ENCODE measurements at places on chromosomes 2 and 18.
A peak's percentile ranks its signal among the peaks of the same experiment; 100 is the strongest.

- no peak for DNase-seq
Measured at GRCh38 chr2:7419814-7420311, 502.7 kb downstream of the RNF144A start.

GRCh38 chr2:237074211-237074993, 11.3 kb upstream of the COPS8 start:
- no peak for DNase-seq

GRCh38 chr18:7937268-7937667, 370.2 kb downstream of the PTPRM start:
- no peak for DNase-seq

DNA sequence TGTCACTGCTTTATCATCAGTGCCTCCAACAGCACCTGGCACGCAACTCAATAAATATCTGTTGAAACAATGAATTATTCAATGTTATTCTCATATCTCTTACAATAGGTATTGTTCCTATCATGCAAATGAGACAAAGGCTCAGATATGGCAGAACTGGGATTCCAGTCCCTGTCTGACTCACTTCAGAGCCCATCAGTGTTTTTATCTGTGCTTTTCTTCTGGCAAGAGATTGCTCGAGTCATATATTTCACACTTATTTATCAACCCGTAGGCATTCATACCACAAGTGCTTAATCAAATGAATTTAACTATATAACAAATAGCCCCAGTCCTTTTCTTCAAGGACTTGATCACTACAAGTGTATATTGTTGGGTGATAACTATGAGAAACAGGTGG, 76.4 kb upstream of the TSPYL6 start:
- peak; percentile 72 for DNase-seq

GRCh38 chr2:63064197-63064596, 13.6 kb downstream of the OTX1 start:
- no peak for DNase-seq

DNA sequence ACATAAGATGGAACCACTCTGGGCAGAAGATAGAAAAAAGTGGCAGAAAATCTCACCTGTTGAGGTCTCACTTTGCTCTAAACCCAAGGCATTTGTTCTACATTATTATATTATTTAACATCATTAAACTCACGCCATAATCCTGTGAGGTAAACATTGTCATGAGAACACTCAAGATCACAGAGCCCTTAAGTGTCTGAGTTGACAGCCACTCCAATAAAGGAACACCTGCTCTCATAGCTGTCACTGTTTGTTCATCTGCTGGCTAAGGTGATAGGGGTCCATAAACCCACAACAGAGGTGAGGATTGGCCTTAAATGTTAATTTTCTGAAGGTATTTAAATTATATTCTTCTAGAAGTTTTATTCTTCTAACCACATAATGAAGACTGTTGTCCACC, 439.7 kb downstream of the RIT2 start:
- no peak for DNase-seq

- no peak for DNase-seq
Measured at GRCh38 chr2:205796805-205797313, 114.6 kb downstream of the NRP2 start.

DNA sequence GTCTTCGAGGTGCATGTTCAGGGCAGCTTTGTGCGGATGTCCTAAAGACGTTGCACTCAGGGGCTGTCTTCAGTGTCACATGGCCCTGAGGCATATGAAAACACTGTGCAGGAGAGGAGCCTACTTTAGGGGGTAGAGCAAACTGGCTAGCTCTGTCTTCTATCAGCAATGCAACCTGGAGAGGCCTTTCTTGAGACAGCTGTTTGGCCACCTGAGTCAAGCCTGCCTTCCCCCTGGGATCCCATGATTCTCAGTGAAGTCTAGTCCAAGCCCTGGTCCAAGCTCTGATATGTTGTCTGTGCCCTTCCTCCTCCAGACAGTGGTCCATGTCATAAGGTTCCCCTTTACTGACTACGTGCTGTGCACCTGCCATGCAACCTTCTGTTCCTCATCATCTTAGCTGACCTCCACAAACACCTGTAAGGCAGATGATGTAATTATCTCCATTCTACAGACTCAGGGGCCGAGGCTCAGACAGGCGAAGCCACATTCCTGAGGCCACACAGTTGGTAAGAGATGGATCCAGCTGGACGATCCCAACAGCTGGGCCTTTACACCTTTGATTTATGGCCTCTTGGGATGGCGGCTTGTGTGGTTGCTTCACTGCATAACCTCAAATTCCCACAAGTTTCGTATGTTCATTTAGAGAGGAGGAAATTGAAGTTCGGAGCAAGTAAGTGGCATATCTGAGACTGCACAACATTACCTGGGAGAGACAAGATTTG, 109.9 kb downstream of the COPS8 start:
- DNase-seq = no peak

- DNase-seq = no peak
Measured at GRCh38 chr18:34562252-34562870, 147.7 kb upstream of the DTNA start.

DNA sequence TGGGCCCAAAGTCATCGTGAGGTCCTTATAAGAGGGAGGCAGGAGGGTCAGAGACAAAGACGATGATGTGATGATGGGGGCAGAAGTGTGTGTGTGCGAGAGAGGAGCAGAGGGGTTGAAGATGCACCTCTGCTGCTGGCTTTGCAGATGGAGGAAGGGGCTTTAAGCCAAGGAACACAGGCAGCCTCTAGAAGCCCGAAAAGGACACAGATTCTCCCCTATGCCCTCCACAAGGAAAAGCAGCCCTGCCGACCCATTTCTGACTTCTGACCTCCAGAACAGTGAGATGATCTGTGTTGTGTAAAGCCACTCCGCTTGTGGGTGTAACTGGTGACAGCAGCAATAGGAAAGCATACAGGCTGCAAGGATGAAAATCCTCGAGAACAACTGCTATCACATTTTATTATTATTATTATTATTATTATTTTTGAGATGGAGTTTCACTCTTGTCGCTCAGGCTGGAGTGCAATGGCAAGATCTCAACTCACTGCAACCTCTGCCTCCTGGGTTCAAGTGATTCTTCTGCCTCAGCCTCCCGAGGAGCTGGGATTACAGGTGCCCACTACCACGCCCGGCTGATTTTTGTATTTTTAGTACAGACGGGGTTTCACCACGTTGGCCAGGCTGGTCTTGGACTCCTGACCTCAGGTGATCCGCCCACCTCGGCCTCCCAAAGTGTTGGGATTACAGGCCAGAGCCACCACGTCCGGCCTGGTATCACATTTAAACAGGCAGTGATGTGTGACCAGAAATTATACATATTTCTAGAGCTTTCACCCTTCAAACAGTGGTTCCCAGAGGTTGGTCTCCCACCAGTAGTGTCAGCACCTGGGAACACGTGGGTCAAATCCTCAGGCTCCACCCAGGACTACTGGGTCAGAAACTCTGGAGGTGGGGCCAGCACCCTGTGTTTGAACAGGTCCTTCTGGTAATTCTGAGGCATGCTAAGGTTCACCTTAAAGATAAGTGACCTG, 170.5 kb downstream of the TGIF1 start:
- no peak for DNase-seq

DNA sequence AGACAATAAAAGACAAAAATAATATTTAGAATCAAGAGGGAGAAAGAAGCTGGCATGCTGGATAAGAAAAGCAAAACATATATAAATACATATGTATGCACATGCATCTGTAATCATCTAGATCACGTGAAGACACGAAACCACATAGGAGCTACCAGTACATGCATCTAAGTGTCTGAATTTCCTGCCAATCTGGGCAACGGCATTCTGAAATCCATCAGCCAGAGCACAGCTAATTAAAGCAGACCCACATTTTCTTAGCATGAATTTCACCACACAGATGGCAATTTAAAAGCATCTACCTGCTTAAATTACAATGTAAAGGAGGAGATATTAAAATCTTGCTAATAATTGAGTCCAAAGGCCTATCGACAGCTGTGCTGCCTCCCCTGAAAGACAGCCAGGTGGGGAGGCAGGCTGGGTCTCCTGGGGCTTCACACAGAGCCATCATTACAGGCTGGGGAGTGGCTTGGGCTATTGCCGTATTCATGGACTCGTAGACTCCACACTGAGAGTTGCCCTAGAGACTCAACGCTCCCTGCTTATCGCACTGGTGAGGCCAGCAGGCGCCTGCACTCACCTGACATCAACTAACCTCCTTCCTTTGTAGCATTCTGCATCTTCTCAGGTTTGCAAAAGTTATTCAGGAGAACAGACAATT, 272.5 kb upstream of the PXDN start:
- DNase-seq = no peak

DNA sequence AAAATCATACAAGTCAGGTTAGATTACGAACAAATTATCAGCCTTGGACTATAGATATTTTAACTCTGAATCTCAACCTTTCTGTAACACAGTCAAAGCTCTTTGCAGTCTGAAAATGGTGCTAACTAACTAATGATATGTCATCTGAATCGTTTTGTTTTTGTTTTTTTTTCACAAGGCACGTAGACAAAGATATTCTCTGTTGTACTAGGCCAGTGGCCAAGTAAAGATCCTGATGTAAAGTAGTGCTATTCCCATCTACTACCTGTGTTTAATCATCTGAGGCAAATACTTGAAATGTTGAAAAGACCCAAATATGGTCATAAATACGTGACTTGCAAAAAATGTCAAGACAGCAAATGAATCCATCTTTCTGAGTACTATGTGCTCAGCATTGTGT, 65.7 kb downstream of the REL start:
- no peak for DNase-seq

- DNase-seq = no peak
Measured at GRCh38 chr2:22557406-22557805, 827.6 kb upstream of the KLHL29 start.

- DNase-seq = no peak
Measured at GRCh38 chr2:78992807-78993517, 32.5 kb upstream of the REG3G start.

GRCh38 chr18:63187791-63188460, 131.6 kb downstream of the BCL2 start:
- no peak for DNase-seq

DNA sequence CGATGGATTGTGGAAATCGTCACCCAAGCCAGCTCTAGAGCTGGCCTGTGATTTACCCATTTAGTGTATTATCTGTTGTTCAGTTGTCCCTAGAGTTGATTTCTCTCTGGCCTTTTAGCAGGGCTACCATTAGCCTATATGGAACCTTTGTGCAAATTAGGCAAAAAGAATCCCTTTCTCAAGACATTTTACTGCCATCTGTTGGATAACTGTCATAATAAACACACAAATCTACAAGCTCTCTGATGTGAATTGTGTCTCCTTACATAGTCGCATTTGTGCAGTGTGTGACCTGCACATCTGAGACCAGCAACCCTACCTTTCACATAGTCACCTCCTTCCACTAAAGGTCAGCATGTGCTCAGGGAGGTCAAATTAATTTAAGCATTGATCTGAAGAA, 34.0 kb downstream of the LOXHD1 start:
- DNase-seq = peak; percentile 4

GRCh38 chr2:84472856-84473565, 13.9 kb upstream of the SUCLG1 start:
- no peak for DNase-seq

GRCh38 chr2:8190279-8190678, 491.6 kb upstream of the ID2 start:
- DNase-seq = no peak

GRCh38 chr2:164046040-164046439, 310.2 kb upstream of the FIGN start:
- DNase-seq = no peak

DNA sequence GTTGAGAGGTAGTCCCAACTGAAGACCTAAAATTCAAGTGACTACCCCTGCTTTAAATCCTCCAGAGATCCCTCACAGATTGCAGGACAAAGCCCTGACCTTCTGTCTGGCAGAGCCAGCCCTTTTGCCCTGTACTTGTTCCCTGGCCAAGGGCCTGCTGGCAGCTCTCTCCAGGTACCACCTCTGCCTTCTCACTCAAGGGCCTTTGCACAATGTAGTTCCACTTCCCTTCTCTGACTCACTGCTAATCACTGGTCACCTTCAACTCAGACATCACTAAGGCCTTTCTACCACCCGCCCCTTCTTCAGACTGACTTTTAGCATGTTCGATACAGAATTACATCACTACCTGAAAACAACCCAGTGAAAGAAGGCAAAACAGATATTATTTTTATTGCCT, 411.0 kb downstream of the TMEM182 start:
- no peak for DNase-seq

GRCh38 chr18:76967721-76968472, 145.5 kb downstream of the ZNF236 start:
- DNase-seq = no peak

GRCh38 chr2:137183206-137183898, 418.0 kb downstream of the THSD7B start:
- no peak for DNase-seq

DNA sequence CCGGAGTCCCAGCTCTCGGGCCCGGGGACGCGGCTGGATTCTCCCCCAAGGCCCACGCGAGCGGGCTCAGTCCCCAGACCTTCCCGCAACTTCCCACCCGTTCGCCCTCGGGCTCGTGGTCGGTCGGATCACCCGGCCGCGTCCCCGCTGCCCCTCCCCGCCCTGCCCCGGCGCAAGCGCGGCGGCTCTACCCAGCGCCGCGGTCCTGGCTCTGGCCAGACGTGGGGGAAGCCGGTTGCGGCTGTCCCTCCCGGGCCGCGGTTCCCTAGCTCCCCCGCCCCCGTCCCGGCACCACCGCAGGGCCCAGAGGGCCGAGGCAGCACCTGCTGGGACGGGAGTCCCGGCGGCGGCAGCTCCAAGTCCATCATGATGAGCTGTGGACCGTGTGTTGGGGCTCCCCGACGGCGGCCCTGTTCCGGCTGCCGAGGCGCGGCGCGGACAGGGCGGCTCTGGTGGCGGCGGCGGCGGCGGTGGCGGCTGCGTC, 276 bp downstream of the NFE2L2 start:
- DNase-seq = peak; percentile 40

GRCh38 chr18:36191286-36191685, 4.0 kb downstream of the MOCOS start:
- DNase-seq = no peak

DNA sequence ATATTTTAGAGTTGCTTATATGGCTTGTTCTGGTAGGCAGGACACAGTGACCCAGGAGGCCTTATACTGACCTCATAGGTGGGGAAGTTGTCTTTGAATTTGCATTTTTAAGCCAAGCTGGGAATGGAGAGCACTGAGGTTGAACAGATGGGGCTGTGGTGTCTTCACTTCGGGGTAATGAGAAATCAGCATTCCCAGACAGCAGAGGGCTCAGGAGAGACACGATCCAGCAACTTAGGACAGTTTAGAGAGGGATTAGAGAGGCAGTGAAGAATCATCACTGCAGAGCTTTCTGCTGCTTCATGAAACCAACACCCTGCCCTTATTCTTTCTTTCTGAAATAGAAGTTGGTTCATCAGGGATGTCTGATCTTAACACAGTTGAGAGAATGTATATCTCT, 202.4 kb downstream of the TDRD15 start:
- no peak for DNase-seq

- DNase-seq = no peak
Measured at GRCh38 chr2:197090742-197091367, 164.3 kb upstream of the PGAP1 start.

GRCh38 chr2:174787487-174788205, 23.4 kb upstream of the CHRNA1 start:
- DNase-seq = peak; percentile 100

- peak; percentile 46 for DNase-seq
Measured at GRCh38 chr18:24019641-24020331, 5.2 kb downstream of the TTC39C start.
